ENCODE measurements at places on chromosomes 16 and 17.
A peak's percentile ranks its signal among the peaks of the same experiment; 100 is the strongest.

DNA sequence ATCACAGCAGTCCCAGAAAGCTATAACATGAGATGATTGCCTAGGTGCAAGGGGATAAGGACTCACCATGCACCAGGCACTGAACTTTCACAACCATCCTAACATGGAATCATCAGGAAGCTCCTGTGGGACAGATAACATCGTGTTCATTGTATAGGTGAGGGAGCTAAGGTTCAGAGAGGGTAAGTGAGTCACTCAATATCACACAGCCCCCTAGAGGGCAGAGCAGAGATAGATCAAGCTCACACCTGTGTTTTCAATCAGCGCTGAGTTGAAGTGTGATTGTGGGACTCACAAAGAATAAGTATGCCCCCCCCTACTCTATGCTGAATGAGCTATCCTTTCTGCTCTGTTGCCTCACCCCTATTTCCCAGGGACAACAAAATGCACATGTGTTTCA, 377.7 kb upstream of the ERCC4 start:
- no peak for DNase-seq

GRCh38 chr17:48618256-48618896, 3.3 kb upstream of the HOXB8 start:
- DNase-seq, result peak; percentile 89

GRCh38 chr16:66473654-66474519, 46.8 kb downstream of the BEAN1 start:
- no peak for DNase-seq

DNA sequence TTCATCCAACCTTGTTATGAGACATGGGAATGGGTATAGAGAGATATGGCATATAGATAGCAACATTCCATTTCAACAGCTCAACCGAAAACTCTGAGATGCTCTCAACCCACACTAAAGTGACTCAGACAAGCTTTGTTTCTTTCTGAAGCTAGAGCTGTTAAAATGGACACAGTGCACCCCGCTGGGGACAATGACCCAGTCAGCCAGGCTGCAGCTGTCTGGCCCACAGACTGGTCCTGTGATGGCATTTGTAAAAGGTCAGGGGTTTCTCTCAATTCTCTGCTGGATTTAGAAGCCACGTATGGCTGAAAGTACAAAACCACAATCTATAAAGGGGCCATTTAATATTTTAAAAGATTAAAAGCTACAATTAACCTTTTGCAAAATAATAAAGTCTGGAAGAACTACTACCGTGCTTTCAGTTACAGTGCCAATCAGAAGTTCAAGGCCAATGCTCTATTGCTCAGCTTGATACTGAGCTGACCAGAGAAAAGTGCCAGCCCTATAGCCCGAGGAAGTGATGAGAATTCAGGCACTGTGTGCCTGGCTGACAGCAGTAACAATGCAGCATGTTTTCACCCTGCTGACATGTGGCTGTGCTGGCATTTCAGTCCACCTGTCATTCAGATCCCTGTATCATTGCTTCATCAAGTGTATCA, 60.2 kb downstream of the TEX2 start:
- no peak for DNase-seq

DNA sequence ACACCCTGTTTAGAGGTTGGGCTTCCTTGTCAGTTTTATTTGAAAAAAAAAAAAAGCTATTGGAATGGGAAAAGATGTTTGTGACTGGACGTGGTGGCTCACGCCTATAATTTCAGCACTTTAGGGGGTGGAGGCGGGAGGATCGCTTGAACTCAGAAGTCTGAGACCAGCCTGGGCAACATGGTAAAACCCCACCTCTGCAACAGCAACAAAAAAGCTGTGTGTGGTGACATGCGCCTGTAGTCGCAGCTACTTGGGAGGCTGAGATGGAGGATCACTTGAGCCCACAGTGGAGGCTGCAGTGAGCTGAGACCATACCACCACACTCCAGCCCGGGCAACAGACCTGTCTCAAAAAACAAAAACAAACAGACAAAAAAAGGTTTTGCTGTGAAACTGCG, 66.1 kb upstream of the SIAH1 start:
- DNase-seq, result no peak

GRCh38 chr16:86773354-86773715, 195.0 kb downstream of the FOXL1 start:
- DNase-seq, result no peak

GRCh38 chr17:14986127-14986526, 279.0 kb downstream of the PMP22 start:
- DNase-seq, result no peak

DNA sequence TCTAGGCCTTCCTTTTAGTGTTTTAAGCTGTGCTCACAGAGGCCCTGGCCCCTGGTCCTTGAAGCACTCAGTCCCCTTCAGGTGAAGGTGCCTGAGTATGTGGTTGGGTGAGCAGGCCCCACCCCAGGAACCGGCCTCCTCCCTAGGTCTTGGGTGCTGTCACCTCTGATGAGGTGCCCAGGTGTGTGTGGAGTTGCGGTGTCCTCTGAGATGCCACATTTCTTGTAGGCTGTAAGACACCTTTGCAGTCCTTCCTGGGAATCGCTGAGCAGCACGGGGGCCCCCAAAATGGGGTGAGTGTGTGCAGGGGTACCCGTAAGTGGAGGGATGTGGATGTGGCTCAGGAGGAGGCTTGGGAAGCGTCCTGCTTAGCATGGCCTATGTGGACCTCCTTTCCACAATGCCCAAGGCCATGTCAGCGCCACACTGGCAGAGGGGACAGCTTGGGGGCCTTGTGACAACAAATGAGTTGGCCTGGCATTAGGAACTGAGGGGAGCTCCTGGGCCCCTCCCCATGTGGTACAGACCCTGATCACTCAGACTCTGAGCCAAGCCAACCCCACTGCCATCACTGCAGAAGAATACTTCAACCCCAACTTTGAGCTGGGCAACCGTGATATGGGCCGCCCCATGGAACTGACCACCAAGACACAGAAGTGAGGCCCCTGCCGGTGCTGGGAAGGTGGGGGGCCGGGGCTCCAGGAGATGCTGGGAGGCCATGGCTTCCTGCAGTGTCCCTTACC, 11.2 kb downstream of the CORO6 start:
- no peak for DNase-seq

GRCh38 chr16:88810912-88811768, 588 bp downstream of the APRT start:
- DNase-seq, result no peak

DNA sequence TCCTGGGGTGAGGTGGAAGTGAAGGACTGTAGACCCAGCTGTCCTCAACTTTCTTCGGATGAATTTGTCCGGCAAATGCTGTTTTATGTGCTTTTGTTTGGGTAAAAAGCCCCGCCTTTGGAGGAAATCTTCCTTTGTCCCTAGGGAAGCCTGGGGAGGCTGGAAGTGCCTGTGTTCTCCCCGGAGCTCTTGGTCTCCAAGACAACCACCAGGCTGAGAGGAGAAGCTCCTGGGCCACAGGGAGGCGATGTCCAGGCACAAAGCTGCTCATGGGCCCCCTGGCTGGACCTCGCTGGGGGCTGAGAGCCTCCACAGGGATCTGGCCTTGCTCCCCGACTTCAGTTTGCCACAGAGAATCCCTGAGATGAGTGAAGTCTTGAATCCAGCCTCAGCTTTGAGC, 293.1 kb upstream of the N4BP1 start:
- DNase-seq, result no peak

- DNase-seq, result no peak
Observed at GRCh38 chr16:59964232-59964924, 1230.3 kb upstream of the GOT2 start.

DNA sequence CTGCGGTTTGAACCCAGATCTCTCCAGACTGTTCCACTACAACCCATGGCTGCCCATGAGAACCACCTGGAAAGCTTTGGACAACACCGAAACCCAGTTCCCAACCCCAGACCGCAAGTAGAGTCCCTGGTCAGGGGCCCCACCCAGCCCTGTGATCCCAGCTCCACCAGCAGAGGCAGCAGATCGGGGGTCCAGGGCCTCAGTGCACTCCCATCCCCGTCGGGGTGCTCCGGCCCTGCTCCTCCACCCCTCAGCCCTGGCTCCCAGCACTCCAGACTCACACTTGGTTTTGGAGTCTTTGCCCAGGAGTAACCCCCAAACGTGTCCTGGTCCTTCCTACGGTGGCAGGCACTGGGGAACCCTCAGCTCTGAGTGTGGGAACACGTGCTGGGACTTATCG, 20.7 kb upstream of the OSGIN1 start:
- DNase-seq, result no peak

DNA sequence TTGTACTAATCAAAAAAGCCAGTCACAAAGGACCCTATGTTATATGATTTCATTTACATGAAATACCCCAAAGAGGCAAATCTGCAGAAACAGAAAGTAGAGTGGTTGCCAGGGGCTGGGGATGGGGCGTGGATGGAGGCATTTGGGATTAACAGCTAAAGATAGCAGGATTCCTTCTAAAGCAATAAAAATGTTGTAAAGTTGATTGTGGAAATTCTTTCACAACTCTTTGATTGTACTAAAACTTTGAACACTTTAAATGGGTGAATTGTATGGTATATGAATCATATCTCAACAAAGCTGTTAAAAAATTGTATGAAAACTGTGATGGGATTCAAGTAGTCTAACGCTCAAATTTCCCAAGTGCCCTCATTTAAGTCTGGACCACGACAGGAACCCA, 630.8 kb downstream of the MAF start:
- DNase-seq, result no peak
